Large intestine (tissue), 12 donors: ENCODE measurements at places on chromosomes 11 and 22.

DNA sequence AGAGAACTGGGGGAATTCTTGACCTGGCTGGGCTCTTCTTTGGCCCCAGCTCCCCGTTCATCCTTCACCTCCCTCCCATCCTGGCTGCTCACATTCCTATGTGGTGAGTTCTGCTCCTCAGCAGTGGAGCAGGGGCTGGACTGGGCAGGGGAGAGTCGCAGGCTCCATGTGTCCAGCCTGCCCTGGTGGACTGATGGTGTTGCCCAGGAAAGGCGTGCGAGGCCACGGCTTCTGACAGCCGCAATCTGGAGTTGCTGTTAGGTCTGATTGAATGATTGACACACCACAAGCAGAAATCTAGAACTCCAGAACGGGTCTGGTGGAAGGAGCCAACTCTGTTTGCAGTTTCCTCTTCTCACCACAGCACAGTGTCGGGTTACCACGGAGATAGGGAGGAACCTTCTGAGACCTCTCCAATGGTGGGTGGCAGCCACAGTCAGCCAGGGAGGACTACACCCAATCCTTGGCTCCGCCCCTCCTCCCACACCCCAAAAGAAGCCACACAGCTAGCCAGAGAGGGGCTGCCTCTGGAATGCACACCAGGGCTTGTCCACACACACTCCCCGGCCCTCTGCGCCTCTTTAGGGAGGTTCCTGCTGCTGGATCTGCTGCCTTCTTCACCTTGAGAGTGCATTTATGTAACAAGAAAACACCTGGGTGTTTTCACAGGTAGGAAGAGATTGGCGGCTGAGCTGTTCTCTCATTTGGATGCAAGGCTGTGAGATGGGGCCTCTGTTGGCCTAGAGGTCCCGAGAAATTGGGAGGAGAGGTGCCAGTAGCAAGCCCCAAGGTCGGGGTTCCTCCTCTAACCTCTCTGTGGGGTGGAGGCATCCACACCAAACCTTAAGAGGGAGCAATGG, 56.4 kb upstream of the CD44 start:
- DNase-seq, result peak; percentile 32

- no peak for DNase-seq
Measured at GRCh38 chr11:75236062-75236461, 4.5 kb upstream of the TPBGL start.

DNA sequence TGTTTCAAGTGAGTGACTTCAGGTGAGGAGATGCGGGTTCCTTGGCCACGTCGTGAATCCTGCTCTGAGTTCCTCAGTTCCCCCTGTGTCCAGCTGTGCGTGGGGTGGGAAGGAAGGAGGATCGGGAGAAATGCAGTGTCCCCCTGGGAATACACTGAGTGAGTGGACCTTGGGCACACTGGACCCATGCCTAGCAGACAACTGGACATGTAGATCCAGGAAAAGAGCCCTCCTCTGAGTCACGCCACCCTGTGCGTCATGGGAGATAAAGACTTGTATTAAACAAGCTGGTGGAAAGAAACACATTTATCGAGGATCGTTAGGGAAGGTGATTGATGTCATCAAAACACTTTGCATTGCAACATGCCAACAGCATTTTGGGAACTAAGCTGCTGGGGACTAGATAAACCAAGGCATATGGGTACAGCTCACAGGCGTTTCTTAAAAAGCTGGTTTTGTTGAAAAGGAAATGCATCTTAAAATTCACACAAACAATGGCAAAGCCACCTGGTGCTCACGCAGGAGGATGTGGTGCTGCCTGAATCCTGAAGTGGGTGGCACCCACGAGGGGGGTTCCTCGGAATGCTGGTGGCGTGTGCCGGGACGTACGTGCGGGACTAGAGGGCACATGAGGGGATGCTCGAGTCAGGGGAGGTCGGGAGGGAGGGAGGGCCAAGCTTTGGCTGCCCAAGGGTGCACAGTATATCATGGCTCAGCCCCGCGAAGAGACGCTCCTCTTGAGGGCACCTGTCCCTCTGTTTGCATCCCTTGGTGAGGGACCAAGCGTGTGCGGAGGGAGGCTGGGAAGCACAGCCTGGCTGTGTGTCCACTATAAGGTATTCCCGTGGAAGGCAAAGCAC, 303.5 kb downstream of the TBC1D22A start:
- DNase-seq, result no peak

GRCh38 chr11:2259466-2259830, 10.9 kb downstream of the ASCL2 start:
- no peak for DNase-seq

DNA sequence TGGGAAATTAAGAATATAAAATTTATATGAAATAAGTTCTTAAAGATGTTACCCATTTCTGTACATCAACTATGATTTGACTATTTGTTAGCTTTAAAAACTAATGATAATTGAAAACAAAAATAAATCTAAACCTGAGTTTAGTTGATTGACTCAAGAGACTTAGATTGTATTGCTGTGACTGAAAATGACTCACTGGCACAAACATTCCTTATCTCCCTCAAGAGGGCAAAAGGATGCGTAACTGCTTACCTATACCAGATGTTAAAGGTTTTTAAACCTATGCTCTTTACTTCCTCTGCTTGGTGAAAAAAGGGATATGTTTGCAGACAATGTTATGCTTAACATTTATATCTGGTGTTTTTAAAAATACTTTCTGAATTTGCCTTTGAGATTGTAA, 30.3 kb downstream of the ATM start:
- DNase-seq, result no peak
